ENCODE measurements at places on chromosomes 12 and 14. TPM values are rescaled to one million over a fixed set of nuclear protein-coding genes. Genes with fewer than 3 reads are reported as not detected.

Gene SLC8A3
- 0.60 TPM for total RNA-seq

DNA sequence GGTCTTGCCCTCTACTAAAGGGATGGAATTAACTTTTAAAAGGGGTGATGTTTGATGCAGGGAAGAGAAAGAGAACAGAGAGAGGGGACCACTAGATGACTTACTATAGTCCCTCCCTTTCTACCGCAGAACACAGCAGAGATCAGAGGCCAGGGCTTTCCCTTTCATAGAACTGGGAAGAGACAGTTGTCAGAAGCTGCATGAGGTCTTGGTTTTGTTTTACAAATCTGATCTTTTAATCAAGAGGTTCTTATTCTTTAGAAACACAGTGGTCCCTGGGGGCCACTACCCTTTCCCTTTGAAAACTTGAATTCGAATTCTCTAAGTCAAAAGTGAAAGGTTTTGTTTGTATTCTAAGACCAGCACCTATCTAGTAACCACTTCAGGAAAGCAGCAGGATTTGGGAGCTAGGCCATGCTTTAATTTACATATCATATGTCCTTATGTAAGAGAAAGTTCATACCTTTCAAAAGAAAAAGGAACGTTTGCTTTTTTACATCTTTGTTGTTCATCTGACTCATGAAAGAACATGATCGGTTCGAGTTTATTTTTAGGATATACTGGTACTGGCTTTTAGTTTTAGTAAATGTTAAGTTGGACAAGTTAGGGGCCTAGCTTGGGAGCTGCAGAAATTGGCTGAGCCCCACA, 6.3 kb downstream of the FBXL14 start:
- no peak for DNase-seq

Gene DBX2
- total RNA-seq, result not detected

- DNase-seq, result no peak
Measured at GRCh38 chr12:109347589-109347988, at the start of gene MYO1H. Gene MYO1H, plus strand, starts transcription at chr12:109347900. Its CDS starts 61 bp downstream, at chr12:109347961.

GRCh38 chr12:49635656-49636055, 12.3 kb downstream of the PRPF40B start:
- DNase-seq, result no peak

DNA sequence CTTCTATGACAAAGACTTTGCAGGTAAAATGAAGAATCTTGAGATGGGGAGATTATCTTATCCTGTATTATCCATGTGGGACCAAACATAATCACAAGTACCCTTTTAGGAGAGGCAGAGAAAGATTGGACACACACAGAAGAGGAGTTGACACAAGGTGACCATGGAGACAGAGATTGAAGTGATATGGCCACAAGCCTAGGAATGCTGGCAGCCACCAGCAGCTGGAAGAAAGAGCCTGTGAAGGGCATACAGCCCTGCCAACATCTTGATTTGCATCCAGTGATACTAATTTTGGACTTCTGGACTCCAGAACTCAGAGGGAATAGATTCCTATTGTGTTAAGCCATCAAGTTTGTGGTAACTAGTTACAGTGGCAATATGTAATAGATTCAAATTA, 78.1 kb downstream of the RPS29 start:
- no peak for DNase-seq

- peak; percentile 63 for DNase-seq
Measured at GRCh38 chr12:21989819-21990412, 48.7 kb upstream of the ABCC9 start.

Gene DEPDC4
- total RNA-seq, result 0.20 TPM

Gene FAM90A1
- not detected for total RNA-seq

Gene RAPGEF3
- total RNA-seq, result 11.8 TPM

DNA sequence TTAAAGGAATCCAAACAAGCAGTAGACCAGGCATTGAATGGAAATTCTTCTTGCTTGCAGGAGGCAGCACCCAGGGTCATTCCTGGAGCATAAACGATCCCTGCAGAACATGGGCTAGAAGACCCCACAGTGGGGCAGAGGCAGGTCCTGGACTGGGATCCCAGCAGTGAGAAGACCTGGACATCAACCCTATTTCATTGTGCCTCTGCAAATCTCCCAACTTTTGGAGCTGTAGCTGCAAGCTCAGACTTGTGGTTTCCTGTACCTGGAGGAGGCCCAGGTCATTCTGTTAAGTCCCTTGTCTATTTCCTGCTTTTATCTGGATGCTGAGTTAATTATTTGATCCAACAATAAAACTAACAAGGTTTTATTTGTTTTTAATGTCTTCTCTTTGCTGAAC, 61.7 kb downstream of the CALM1 start:
- DNase-seq, result no peak

DNA sequence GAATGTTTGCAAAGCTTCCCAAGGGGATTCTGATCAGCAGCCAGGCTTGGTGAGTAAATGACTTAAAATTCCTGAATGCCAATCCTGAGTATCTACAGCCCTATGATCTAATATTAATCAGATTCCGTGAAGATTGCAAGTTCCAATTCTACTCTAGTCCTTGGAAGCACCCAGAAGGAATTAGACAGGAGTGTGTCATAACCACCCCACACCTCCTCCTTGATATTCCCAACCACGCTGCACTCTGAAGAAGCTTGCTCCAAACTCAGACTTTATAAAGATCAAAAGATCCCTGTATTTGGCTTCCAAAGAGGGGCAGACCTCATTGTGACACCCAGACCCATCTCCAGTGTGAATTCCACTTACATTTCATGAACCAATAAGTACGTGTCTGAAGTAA, 306.0 kb downstream of the BCL11B start:
- no peak for DNase-seq

Gene TIMELESS
- total RNA-seq, result 8.3 TPM

DNA sequence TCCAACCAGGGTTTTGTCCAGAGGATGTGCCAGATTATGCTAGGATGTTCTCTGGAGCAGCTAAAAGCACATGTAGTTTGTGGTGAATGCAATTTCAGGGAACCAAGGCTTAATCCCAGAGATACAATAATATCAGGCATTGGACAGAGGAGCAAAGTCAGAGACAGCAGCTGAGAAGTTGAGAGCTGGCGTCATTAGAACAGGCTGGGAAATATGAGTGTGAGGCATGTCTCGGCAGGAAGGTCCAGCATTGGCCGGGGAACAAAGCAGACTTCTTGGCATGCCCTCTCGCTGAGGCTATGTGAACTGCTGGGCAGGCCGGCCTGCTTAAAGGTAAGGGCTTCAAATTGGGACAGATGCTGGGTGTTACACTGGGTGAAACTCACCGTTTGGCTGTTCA, 125.4 kb downstream of the CAND1 start:
- DNase-seq, result no peak

DNA sequence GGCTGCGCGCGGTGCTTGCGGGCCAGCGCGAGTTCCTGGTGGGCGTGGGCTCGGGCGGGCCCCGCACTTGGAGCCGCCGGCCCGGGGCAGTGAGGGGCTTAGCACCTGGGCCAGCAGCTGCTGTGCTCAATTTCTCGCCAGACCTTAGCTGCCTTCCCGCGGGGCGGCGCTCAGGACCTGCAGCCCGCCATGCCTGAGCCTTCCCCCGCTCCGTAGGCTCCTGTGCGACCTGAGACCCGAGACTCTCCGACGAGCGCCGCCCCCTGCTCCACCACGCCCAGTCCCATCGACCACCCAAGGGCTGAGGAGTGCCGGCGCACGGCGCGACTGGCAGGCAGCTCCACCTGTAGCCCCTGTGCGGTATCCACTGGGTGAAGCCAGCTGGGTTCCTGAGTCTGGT, 46.0 kb upstream of the PLEKHG3 start:
- DNase-seq, result no peak

DNA sequence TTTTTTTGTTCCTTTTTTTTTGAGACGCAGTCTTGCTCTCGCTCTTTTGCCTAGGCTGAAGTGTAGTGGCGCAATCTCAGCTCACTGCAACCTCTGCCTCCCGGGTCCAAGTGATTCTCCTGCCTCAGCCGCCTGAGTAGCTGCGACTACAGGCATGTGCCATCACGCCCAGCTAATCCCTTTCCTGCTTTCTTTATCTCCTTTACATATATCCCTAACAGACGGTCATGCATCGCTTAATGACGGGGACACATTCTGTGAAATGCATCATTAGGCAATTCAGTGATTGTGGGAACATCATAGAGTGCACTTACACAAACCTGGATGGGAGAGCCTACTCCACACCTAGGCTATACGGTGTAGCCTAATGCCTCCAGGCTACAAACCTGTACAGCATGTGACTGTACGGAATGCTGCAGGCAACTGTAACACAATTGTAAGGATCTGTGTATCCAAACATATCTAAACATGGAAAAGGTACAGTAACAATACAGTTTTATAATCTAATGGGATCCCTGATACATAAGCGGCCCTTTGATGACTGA, 32.8 kb downstream of the NOS1 start:
- no peak for DNase-seq

Gene RIMBP2
- not detected for total RNA-seq

Gene KRT86
- total RNA-seq, result not detected

DNA sequence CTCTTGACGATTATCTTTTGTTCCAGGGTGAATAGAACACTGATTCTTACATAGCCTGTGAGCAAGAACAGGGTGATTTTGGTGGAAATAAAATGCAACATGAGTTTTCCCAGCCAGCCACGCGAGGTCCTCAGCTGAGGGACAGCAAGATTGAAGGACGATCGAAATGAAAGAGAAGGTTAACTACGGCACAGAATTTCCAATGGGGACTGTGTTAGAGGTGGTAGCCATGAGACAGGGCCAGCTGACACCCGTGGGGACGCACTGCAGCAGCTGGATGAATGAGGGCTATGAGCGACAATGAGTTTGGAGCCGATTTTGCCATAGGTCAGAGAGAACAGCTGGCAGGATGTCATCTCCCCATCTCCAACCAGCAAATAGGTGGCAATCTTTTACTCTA, 243.4 kb upstream of the PELI2 start:
- DNase-seq, result peak; percentile 5

DNA sequence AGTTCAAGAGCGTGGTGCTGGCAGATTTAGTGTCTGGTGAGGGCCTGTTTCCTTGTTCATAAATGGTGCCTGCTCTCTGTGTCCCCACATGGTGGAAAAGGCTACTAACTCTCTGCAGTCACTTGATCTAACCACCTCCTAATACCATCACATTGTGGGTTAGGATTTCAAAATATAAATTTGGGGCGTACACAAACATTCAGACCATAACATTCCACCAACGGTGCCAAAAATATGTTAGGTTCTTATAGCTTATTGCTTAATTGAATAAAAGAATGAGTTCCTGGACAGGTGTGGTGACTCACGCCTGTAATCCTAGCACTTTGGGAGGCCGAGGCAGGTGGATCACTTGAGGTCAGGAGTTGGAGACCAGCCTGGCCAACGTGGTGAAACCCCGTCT, 3.4 kb upstream of the DYRK2 start:
- no peak for DNase-seq

Gene HCAR3
- total RNA-seq, result not detected

GRCh38 chr12:70366581-70367257, 629 bp downstream of the KCNMB4 start:
- peak; percentile 21 for DNase-seq

DNA sequence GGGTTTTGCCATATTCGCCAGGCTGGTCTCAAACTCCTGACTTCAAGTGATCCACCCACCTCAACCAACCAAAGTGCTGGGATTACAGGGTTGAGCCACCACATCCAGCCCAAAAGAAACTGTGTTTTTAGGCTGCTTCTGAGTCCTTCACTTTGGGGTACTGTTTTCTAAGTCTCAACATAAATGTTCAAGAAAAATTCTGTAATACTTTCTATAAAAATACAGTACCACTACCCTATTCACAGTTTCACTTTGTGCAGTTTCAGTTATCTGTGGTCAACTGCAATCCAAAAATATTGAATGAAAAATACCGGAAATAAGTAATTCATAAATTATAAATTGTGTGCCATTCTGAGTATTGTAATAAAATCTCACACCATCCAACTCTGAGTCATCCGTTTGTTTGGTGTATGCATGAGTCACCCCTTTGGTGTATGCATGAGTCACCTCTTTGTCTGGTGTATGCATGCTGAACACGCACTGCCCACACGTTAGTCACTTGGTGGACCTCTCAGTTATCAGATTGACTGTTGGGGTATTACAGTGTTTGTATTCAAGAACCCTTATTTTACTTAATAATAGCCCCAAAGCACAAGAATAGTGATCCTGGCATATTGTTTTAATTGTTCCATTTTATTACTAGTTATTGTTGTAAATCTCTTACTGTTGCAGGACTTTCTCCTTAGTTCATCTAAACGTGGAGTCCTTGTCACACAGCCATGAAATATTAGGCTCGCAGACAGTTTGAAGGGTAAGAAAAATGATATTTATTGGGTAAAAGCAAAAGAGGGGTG, 190.2 kb downstream of the FSCB start:
- peak; percentile 51 for DNase-seq

GRCh38 chr14:86299994-86300393, 770.0 kb downstream of the FLRT2 start:
- no peak for DNase-seq

Gene LIN7A
- 0.20 TPM for total RNA-seq

GRCh38 chr14:64970041-64970440, 2.1 kb downstream of the RAB15 start:
- no peak for DNase-seq

DNA sequence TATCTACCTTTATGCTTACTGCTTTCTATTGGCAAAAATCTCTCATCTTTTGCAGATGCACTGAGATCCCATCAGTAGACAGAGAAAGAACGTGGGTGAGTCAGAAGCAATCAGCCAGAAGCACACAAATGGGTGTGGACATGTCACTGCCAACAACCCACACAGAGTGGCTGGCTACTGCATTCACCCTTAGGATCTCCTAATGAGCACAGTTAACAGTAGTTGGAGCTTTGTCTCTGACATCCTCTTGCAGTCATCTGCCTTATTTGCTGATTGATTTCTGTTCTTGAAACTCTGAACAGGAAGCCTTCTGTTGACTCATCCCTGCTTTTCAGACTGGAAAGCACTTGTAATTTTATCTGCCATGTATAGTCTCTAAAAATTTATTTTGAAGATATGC, 117.2 kb downstream of the RGS6 start:
- no peak for DNase-seq

GRCh38 chr12:17214929-17215328, 609.0 kb upstream of the LMO3 start:
- DNase-seq, result no peak

DNA sequence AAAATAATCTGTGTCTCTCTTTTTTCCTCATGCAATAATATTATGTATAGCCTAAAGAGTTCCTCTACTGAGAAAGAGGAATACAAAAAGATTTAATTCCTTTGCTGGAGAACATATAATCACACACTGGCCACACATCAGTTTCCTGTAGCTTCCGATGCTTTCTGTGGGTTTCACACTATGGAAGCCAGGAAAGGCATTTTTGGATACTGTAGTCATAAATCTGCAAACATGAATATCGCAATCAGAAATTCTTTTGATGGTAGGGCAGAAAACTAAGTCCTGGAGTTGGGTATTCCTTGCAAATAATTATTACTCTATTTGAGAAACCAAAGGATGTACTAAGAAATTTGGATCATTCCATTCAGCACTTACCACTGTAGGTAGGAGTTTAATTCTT, 260.0 kb downstream of the ACSS3 start:
- no peak for DNase-seq

- peak; percentile 81 for DNase-seq
Measured at GRCh38 chr12:90909069-90909770, 45.8 kb downstream of the CCER1 start.

Gene IL23A
- total RNA-seq, result under 0.01 TPM

Gene OR4M1
- not detected for total RNA-seq

Gene LTBR
- total RNA-seq, result 29.9 TPM

GRCh38 chr12:88935856-88936255, 355.6 kb upstream of the KITLG start:
- DNase-seq, result no peak

Data from lung microvascular endothelial cell (primary cell).